ENCODE measurements at places on chromosomes 11 and 22.

GRCh38 chr11:66002648-66003225, 434 bp downstream of the BANF1 start:
- DNase-seq = peak; percentile 63

- DNase-seq = peak; percentile 17
These were observed 44.4 kb downstream of the INSC start for GRCh38 chr11:15159085-15159484.

GRCh38 chr11:65053827-65054508, 4.4 kb downstream of the NAALADL1 start:
- no peak for DNase-seq

GRCh38 chr11:57896361-57897145, 127.1 kb upstream of the OR9Q1 start:
- DNase-seq = no peak

DNA sequence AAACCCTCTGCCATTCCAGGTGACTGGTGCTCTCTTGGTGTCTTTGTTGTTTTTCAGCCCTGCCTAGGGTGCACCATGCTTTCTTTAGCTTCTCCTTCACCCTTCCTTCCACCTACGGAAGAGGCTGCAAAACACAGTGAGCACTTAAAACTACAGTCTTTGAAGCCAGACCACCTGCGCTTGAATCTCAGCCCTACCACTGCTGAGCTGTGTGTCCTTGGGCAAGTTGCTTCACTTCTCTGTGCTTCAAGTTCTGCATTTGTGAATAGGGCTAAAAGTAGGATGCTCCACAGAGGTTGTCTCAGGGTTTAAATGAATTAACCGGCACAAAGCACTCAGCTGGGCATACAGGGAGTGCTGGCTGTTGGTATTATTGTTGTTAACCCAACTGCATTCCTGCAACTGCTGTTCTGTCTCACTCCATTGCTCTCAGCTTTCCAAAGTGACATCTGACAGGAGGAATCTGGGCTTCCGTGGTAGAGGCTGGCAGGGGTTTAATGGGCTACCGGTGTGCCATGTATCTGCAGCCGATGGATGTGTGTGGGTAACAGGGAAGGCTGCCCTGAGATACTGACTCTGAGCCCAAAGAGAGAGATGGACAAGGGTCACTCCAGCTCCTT, 139.3 kb downstream of the FBXO7 start:
- no peak for DNase-seq

DNA sequence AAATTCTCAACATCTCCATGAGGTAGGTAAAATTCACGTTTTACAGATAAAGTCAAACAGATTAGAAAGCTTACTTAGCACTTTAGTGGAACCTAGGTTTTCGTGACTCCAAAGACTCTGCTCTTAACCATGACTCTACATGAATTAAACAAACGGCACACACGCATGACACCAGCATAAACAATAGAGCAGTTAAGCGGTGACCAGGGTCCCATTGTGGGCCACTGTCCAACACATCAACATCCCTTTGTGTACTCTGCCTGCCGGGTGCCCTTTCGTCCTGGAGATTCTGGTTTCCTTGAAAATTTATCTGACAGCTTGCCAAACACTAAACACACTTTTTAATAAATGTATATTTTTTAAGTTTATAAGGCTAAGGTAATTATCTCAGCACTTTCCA, 941.7 kb downstream of the OPCML start:
- DNase-seq = no peak

- DNase-seq = no peak
These were observed 28.3 kb downstream of the MYO18B start for GRCh38 chr22:25770333-25770732.

- no peak for DNase-seq
These were observed 147.5 kb downstream of the LDLRAD3 start for GRCh38 chr11:36091256-36091811.

DNA sequence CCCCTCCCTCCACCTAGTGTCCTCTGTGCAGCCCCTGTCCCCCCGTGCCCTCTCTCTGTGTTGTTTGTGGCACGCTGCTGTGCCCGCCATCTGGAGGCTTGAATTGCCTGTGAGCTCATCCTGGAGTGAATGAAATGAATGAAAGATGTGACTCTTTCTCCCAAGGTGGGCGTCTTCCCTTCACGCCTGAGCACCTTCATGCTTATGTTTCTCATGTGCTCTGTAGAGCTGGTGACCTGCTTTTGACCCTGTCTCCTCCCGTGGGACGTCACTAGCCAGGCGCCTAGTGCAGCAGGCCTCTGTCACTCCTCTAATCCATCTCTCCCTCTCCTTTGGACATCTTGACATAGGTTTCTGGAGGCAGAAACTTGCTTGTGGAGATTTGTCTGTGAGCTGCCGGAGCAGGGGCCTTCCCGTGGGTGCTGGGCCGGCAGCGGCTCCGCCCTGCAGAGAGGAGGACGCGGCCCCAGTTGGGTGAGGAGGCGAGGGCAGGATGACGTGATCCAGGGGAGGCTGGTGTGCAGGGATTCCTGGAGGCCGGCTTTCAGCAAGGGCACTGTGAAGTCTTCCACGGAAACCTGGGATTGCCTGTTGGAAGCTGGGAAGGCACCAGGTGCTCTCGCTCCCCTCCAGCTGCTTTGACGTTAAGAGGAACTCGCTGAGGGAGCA, 40.6 kb downstream of the MUC6 start:
- DNase-seq = no peak

GRCh38 chr11:36056160-36056751, 112.4 kb downstream of the LDLRAD3 start:
- peak; percentile 65 for DNase-seq

- peak; percentile 32 for DNase-seq
These were observed 385 bp downstream of the TST start for GRCh38 chr22:37018815-37019308.

DNA sequence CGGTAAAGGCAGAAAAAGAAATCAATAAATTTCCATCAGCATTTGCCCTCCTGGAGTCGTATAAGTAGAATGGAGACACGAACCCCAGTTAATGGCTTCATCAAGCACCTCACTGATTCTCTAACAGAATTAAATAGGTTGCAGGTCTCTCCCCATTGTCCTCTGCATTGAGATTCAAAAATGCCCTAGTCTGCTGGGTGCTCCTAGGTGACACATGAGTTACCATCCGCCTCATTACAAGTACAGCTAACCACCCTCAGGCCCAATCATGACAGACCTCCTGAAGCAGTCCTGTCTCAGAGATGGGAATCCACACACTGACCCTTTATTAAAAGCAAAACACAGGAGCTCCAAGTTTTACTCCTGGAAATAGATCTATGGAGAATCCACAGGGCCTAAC, 31.4 kb downstream of the HSPA8 start:
- DNase-seq = no peak

DNA sequence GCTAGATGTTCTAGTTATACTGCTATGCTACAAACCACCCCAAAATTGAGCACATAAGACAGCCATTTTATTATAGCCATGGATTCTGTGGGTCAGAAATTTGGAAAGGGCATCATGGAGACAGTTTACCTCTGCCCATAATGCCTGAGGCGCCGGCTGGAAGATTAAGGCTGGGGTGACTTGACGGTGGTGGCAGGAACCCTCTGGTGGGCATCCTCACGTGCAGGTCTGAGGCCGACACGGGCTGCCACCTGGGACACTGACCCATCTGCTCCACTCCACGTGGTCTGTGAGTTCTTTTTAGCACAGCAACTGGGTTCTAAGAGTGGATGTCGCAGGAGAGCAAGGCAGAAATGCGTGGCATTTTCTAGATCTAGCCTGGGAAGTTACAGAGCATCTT, 40.0 kb upstream of the PRDM11 start:
- DNase-seq = no peak

GRCh38 chr11:126061707-126062678, 673 bp downstream of the CDON start:
- peak; percentile 79 for DNase-seq

GRCh38 chr22:41528938-41529561, 15.2 kb downstream of the POLR3H start:
- DNase-seq = no peak

- DNase-seq = peak; percentile 77
These were observed 33.0 kb downstream of the PTPRJ start for GRCh38 chr11:48013269-48013901.

GRCh38 chr11:125079151-125079877, 16.2 kb downstream of the SLC37A2 start:
- DNase-seq = no peak
